Astrocyte (in vitro differentiated cells and primary cell): ENCODE measurements at places on chromosomes 11 and 22.

GRCh38 chr22:23405366-23405851, 174.7 kb downstream of the IGLL1 start:
- peaks cover 16% of the 10 kb centered on the region for H3K4me1 ChIP-seq
- DNase-seq: no peak
- no peaks in the 10 kb centered on the region for H3K36me3 ChIP-seq
- no peak overlapping the region for H3K27ac ChIP-seq
- H3K4me3 ChIP-seq: no peak overlapping the region
- peaks cover 3% of the 10 kb centered on the region for H3K27me3 ChIP-seq

DNA sequence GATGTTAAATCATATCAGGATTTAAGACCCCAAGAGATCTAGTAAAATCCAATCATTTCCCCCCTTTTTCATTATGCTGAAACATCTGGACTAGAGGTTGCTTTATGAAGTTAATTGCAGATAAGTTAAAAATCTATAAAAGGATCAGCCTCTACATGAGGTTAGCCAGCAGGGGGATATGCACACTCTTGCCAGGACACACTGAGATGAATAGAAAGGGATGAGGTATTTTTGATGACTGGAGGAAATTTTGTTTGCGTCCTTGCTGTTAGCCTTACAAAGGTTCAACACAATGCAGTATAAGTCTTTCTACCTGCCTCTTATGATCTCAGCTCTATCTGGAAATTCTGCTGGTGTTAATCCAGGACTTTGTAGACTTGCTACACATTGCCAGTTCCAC, 1034.3 kb downstream of the LRRC4C start:
- no peak for DNase-seq
- H3K36me3 ChIP-seq: no peaks in the 10 kb centered on the region
- H3K4me1 ChIP-seq: no peaks in the 10 kb centered on the region
- no peak overlapping the region for H3K27ac ChIP-seq
- H3K4me3 ChIP-seq: no peak overlapping the region

DNA sequence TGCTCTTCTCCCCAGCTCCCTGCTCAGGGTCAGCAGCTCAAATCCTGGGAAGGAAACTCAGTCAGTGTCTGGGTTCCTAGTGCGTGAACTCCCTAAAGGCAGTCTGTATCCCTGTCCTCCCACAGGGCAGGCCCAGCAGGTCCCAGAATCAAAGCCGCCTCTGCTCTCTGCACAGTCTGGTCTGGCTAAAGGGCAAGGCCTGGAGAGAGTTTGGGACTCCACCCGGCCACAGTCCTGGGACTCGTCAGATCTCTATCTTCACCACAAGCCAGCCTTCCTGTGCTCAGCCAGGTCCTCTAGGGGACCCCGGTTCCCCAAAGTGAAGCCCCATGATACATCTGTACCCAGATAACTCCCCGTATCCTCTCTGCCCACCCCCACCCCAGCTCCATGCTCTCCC, 56.2 kb upstream of the CSNK2A3 start:
- no peak overlapping the region for H3K27ac ChIP-seq
- peaks cover 38% of the 10 kb centered on the region for H3K27me3 ChIP-seq
- DNase-seq: no peak
- H3K4me3 ChIP-seq: no peak overlapping the region

DNA sequence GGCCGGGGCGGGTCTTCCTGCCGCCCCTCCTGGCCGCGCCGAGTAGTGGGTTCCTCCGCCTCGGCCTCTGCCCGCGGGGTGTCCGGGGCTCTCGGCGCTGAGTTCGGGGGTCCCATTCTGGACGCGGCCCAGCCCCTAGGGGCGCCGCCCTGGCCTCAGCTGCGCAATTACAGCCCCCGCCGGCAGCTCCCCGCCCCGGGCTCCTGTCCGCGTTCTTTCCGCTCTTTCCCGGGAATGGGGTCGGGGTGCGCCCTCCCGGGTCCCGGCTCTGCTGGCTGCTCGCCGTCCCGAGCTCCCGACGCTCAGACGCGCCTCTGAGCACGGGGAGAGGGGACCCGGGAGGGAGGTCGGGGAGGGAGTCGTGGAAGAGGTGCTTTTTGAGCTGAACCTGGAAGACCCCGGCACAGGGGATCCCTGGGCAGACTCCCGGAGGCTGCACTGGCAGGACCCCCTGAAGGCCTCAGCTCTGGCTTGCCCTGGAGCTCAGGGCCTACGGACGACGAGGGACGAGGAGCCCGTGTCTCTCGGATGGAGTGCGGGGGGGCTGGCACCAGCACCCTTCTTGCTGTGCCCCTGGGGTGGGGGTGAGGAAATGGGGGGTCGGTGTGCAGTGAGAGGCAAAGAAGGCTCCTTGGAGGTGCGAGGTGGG, 558 bp downstream of the TSPAN4 start:
- peaks cover 55% of the 10 kb centered on the region for H3K4me1 ChIP-seq
- no peak for DNase-seq
- no peaks in the 10 kb centered on the region for H3K27me3 ChIP-seq
- H3K4me3 ChIP-seq: peak overlapping the region; percentile 64
- peaks cover 15% of the 10 kb centered on the region for H3K36me3 ChIP-seq

GRCh38 chr22:38872831-38873248, 824 bp upstream of the CBX6 start:
- DNase-seq: no peak
- H3K4me3 ChIP-seq: peak overlapping the region; percentile 80
- peak overlapping the region; percentile 27 for H3K27ac ChIP-seq
- H3K36me3 ChIP-seq: no peaks in the 10 kb centered on the region
- H3K27me3 ChIP-seq: peaks cover 15% of the 10 kb centered on the region

GRCh38 chr11:8730697-8731020, 48.1 kb downstream of the RPL27A start:
- peaks cover 53% of the 10 kb centered on the region for H3K4me1 ChIP-seq
- DNase-seq: no peak
- no peak overlapping the region for H3K4me3 ChIP-seq
- H3K27ac ChIP-seq: no peak overlapping the region
- H3K36me3 ChIP-seq: peaks cover 5% of the 10 kb centered on the region
- H3K27me3 ChIP-seq: no peaks in the 10 kb centered on the region

- peak; percentile 47 for DNase-seq
- H3K4me1 ChIP-seq: peaks cover 30% of the 10 kb centered on the region
- peak overlapping the region; percentile 95 for H3K27ac ChIP-seq
- no peak overlapping the region for H3K4me3 ChIP-seq
- H3K36me3 ChIP-seq: no peaks in the 10 kb centered on the region
Measured at GRCh38 chr11:97963528-97964331, 1057.0 kb upstream of the CNTN5 start.

GRCh38 chr11:71435278-71435951, 12.8 kb downstream of the DHCR7 start:
- no peaks in the 10 kb centered on the region for H3K4me1 ChIP-seq
- no peak overlapping the region for H3K27ac ChIP-seq
- no peak for DNase-seq

GRCh38 chr11:78365381-78365792, 52.2 kb downstream of the GAB2 start:
- H3K4me3 ChIP-seq: no peak overlapping the region
- peak; percentile 87 for DNase-seq
- H3K27me3 ChIP-seq: no peaks in the 10 kb centered on the region
- no peaks in the 10 kb centered on the region for H3K36me3 ChIP-seq
- no peak overlapping the region for H3K27ac ChIP-seq

DNA sequence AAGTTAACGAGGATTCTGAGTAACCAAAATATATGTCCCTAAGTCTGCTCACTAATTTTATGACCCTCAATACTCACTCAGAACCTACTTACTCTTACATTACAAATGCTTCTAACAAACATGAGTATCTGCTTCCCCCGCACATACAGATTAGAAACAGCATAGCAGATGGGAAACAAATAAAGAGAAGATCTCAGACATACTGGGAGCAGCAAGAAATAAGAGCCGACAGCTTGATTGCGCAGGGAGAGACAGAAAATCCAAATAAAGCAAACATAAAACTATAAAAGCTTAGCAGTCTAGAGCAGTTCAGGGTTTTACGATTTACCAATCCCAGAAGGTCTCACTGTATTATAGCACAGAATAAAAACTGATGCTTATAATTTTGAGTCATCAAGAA, 89.1 kb upstream of the DBX1 start:
- H3K27ac ChIP-seq: no peak overlapping the region
- H3K4me3 ChIP-seq: no peak overlapping the region
- no peaks in the 10 kb centered on the region for H3K4me1 ChIP-seq
- no peaks in the 10 kb centered on the region for H3K36me3 ChIP-seq

- no peaks in the 10 kb centered on the region for H3K36me3 ChIP-seq
- no peak overlapping the region for H3K27ac ChIP-seq
- no peaks in the 10 kb centered on the region for H3K4me1 ChIP-seq
- H3K27me3 ChIP-seq: no peaks in the 10 kb centered on the region
- no peak overlapping the region for H3K4me3 ChIP-seq
- DNase-seq: no peak
Measured at GRCh38 chr11:21560466-21560975, 632.4 kb upstream of the ANO5 start.

DNA sequence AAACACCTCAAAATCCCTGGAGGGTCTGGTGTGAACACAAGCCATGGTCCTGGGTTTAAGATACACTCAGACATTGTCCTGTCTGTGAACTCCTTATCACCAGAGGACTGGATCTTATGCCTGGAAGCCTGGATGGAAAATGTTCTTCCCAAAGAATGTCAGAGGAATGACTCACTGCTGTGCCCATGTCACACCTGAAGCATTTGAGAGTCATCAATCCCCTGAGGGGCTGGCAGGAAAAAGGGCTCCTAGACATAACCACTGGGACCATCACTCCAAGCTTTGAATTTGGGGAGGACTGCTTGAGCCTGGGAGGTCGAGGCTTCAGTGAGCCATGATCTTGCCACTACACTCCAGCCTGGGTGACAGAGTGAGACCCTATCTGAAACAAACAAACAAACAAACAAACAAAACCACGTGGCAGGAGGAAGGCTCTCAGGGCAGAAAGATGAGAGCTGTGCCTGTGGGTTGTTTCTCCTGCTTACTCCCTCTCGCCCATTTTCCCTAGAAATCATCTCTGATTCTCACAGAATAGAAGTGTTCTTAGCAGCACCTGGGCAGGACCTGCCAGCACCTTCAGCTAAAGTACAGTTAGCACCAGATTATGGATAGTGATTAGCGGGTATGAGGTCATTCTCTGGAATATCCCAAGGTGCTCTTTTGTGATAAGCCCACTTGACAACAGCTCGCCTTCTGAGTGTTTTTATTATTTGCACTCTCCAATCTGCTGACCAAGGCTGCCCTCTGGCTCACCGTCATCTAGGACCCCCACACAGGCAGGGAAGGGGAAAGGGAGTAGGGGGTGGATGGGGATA, 11.9 kb upstream of the PRG2 start:
- H3K36me3 ChIP-seq: peaks cover 2% of the 10 kb centered on the region
- no peak overlapping the region for H3K4me3 ChIP-seq
- no peaks in the 10 kb centered on the region for H3K4me1 ChIP-seq
- peaks cover 14% of the 10 kb centered on the region for H3K27me3 ChIP-seq
- no peak overlapping the region for H3K27ac ChIP-seq

DNA sequence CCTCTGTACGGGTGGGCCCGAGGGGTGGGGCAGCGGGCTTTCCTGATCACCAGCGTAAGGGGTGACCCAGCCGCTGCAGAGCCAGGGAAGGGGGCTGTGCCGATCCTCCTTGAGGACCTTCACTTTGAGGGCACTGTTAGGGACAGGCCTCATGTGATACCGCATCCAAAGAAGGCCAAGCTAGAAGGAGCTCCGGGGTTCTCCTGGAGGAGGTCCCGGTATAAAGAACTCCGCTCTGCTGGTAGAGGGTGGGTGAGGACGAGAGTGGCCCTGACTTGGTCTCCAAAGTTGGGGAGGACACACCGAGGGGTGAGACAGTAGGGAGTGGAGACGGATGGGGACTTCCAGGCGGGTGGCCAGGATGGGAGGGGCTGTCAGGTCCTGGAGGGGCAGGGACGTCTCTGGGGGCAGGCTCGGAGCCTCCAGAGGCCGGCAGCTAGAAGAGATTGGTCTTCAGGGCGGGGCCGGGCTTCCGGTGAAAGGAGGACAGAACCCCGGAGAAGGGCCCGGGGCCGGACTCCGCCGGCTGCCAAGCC, 4.6 kb downstream of the PHOX2A start:
- no peak overlapping the region for H3K27ac ChIP-seq
- peaks cover 17% of the 10 kb centered on the region for H3K36me3 ChIP-seq
- DNase-seq: peak; percentile 41
- H3K4me1 ChIP-seq: peaks cover 26% of the 10 kb centered on the region
- peaks cover 38% of the 10 kb centered on the region for H3K27me3 ChIP-seq
- peak overlapping the region; percentile 40 for H3K4me3 ChIP-seq

GRCh38 chr22:27142286-27142685, 484.9 kb downstream of the MIAT start:
- H3K27ac ChIP-seq: no peak overlapping the region
- peaks cover 20% of the 10 kb centered on the region for H3K4me1 ChIP-seq
- no peaks in the 10 kb centered on the region for H3K36me3 ChIP-seq
- no peaks in the 10 kb centered on the region for H3K27me3 ChIP-seq
